Activated T-cell treated with anti-CD3 and anti-CD28 coated beads, Interleukin-2, amount 50 U/mL, for 72 hours (primary cell): ENCODE measurements at places on chromosomes 5 and 9. TPM values are rescaled to one million over a fixed set of nuclear protein-coding genes. Genes with fewer than 3 reads are reported as not detected.

The RGS14 gene
- 50.8 TPM for total RNA-seq

The DHFR gene
- 48.6 TPM for total RNA-seq

The CCNO gene
- total RNA-seq: 0.19 TPM

The SHC3 gene
- not detected for total RNA-seq

The GOLM1 gene
- 1.2 TPM for total RNA-seq

GRCh38 chr5:79242242-79243039 lies 6.5 kb downstream of the JMY start:
- DNase-seq: no peak

DNA sequence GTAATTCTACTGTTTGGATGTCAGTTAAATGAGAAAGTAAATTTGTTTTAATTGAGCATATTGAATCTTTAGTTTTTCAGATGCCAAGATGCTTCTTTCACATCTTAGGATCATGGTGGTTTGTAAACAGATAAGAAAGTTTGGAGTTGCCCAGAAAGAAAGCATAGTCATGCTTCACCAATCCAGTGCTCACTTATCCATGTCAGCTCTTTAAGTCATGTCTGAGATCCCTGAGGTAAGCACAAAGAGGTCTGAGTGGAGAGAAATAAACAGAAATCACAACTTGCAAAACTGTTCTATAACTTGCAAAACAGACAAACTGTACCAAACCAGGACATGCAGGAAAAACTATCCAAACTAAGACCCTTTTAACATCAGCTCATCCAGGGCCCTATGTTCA lies 87.7 kb downstream of the OSTF1 start:
- DNase-seq: no peak

DNA sequence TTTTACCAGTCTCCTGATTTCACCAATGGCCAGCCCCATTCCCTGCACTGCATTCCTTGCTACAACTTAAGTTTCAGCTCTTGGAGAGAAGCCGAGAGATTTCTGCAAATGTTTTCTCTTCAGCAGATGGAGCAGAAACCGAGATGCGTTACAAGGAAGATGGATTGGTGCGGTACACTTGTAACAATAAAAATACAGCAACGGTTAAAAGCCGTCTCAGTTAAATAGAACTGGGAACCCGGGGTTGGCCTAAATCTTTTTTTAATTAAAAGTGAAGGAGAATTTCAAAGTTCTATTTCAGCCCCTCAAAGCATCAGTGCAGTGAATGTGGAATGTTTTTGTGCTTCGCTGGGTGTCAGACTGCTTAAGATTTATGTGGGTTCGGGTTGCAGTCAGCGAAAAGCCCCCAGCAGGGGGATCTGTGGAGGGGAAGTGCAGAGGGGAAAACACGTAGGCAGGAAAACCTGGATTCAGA lies 19.8 kb downstream of the BRINP1 start:
- DNase-seq: no peak

DNA sequence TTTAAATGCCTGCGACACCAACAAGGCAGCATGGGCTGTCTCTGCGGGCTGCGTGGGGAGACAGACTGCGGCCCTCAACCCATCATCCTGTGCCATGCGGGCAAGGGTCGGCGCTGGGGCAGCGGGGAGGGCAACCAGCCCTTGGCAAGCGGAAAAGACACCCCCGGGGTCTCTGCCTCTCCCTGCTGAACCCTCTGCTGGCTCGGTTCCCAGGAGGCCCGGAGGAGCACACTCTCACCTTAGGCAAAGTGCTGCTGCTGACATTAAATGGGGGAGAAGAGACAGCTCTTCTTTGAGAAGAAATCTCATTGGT lies 129.6 kb upstream of the PPP1R26 start:
- DNase-seq: no peak
